AG10803 (cell line): ENCODE measurements at places on chromosomes 7 and 10.

GRCh38 chr10:21700474-21700873, 166.4 kb downstream of the MLLT10 start:
- DNase-seq, result no peak

GRCh38 chr7:151018421-151019129, 5.7 kb downstream of the ATG9B start:
- DNase-seq, result no peak

DNA sequence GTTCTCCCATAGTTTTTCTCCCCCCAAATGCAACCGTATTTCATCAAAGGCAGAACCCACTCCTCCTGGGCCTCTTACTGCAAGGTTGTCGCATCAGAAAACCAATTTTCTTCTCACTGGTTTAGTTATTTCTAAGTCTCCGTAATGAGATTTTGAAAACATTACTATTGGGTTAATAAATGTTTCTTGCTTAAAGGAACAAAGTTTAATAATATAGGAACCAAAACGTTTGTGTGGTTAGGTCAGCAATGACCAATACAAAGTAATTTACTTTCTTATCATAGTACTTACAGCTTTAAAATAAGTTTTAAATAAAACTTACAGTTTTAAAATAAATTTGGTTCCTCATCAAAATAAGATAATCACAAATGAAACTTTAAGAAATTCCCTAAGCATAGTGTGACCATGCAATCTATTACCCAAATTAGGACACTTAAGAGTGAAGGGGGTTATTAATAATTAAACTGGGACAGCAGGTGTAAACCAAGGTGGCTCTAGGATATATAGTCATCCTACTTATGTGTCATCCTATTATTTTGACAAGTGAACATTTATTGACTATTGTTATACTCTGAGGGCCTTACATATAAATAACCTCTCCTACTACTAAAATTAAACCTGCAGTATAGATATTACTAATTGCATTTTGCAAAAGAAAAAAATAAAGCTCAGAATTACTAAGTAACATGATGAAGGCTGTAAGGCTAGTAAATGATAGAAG, 415.4 kb upstream of the LRRN3 start:
- no peak for DNase-seq

GRCh38 chr7:100893318-100893895, 2.3 kb downstream of the ACHE start:
- DNase-seq, result no peak

DNA sequence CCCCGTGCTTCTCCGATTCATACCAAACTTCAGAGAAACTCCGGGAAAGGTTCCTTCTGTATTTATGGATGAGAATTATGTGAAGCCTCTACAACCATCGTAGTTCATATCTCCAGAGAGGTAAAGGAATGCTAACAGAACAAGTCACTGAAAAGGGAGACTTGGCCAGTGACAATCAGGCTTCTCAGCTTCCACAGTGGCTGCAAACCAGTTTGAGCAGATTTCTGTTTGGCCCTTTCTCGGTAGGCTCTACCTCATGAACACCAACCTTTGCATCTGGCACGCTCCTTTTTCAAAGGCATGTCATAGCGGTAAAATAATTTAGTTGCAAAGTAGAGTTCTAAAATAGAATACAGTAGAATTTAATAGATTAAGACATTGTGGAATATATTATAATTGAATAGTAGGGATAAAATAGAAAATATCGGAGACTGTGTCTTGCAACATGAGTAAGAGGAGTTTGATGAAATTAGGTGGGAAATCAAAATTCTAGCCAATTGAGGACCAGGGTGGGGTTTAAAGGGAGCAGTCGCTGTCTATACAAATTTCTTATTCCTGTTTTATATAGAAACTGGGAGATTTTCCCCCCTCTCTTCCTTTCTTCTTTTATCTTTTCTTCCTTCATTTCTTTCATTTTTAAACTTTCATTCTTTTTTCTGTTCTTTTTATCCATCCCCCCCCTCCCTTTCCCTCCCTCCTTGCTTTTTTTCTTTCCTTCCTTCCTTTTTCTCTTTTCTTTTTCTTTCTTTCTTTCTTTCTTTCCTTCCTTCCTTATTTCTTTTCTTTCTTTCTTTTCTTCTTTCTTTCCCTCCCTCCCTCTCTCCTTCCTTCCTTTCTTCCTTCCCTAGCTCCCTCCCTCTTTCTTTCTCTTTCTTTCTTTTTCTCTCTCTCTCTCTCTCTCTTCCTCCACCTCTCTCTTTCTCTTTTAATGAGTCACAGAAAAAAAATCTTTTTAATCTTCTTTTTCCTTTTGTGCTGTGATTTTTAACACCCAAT, 161.5 kb upstream of the KLF6 start:
- DNase-seq, result no peak

GRCh38 chr7:116582806-116583444, 58.1 kb downstream of the CAV1 start:
- DNase-seq, result peak; percentile 96

DNA sequence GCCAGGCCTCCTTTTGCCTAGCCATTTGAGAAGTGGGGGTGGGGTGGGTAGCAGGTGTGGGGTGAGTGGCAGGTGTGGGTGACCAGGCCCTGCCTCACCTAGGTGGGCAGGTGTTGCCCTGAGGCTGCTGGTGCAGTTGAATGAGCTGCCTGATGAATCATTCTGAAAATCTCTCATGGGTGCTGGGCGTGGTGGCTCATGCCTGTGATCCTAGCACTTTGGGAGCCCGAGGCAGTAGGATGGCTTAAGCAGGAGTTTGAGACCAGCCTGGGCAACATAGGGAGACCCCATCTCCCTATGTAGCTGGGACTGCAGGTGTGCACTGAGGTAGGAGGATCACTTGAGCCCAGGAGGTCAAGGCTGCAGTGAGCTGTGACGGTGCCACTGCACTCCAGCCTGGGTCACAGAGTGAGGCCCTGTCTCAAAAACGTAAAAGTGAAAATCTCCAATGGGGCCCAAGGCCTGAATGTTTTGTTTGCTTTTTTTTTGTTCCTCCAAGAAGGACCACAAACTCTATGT, 17.7 kb downstream of the TSPAN14 start:
- DNase-seq, result no peak

- no peak for DNase-seq
These were observed 5.1 kb upstream of the ZNF503 start for GRCh38 chr10:75406462-75407223.
